ENCODE measurements at places on chromosomes 2 and 18.

DNA sequence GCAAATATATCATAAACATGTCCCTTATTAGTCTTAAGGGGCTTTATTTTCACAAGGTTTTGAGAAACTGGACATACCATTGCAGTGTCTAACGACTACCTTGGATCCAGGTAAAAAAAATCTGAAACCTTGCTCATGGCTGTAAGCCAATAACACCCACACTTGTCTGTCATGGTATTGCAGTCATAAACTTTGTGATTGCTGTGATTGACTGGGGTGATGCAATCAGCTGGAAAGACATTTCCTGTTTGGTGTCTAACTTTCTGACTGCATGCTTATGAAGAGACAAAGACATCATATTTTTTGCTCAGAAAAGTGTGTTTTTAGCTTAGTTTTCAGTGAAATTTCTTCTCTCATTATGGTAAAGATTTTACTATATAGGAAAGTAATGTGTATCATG lies 635.0 kb downstream of the TSN start:
- DNase-seq = no peak

DNA sequence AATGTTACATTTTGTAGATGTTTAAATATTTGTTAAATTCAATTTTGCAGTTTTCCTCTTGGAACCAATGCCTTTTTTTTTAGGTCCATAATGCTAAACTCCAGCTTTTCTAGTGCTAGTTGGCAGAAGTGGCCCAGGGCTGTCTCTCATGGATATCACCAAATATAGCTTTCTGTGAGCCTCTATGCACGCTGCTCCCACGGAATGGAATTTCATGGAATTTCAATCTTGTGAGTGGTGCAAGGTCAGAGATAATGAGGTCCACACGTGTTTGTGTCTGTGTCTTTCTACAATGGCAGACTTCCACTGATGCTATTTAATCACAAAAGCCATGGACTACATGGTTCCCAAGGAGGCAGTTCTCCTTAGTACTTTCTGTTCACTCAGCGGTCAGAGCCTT lies 191.5 kb upstream of the PARD3B start:
- no peak for DNase-seq

GRCh38 chr2:25598911-25599310 lies 74.5 kb downstream of the DTNB start:
- DNase-seq = peak; percentile 92

- no peak for DNase-seq
Measured at GRCh38 chr2:116669782-116670181, 1144.7 kb upstream of the DDX18 start.

DNA sequence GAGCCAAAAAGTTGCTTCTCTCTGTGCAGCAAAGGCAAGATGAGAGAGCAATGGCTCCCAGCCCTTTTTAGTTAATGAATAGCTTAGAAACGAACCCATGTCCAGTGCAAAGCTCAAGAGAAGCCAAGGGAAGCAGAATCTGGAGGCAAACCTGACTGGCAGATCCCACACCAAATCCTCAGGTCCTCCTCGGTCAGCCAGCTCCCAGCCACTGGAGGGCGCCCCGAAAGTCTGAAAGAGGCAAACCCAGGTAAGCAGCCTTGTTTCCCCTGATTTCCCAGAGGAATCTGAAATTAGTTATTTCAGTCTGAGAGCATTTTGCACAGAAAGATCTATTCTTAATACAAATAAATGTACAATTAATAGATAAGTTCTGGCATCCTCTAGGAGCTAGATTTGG lies 71.3 kb upstream of the PID1 start:
- no peak for DNase-seq

DNA sequence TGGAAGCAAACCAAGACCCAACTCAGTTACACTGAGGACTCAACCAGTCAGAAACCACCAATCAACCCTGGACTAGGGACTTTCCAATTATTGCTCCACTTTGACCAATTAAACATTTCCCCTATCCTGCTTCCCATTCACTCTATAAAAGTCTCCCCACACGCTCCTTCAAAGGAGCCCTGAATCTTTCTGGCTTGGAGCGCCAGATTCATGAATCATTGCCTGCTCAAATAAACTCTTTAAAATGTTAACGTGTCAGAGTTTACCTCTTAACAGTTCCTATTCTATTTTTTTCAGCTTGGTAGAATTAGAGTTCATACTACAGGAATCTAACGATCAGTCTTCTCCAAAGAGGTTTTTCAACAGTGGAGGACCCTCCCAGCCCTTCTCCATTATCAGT lies 20.7 kb upstream of the SULT1C2 start:
- DNase-seq = no peak

GRCh38 chr2:27369471-27370025 lies 590 bp downstream of the EIF2B4 start:
- DNase-seq = peak; percentile 57

DNA sequence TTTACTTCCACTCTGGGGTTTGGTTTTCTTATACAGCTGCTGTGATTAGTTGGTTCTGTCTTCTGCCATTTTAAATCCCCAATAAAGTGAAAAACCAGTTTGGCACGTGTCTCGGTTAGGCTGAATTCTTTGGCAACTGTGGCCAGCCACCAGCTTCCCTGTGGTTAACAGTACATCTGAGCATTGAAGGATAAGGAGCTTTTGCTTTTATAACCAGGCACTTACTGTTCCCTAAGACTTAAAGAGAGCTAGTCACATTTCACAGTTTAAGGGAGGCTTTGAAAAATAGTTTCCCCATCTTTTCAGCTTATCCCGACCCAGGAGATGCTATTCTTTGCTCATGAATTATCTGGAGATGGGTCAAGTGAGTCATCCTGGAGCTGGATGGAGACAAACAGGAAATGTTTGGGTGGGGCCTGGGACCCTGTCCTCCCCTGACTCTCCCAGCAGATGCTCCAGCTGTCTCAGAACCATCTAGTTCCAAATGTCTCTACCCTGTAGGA lies 57.3 kb upstream of the EML6 start:
- no peak for DNase-seq

DNA sequence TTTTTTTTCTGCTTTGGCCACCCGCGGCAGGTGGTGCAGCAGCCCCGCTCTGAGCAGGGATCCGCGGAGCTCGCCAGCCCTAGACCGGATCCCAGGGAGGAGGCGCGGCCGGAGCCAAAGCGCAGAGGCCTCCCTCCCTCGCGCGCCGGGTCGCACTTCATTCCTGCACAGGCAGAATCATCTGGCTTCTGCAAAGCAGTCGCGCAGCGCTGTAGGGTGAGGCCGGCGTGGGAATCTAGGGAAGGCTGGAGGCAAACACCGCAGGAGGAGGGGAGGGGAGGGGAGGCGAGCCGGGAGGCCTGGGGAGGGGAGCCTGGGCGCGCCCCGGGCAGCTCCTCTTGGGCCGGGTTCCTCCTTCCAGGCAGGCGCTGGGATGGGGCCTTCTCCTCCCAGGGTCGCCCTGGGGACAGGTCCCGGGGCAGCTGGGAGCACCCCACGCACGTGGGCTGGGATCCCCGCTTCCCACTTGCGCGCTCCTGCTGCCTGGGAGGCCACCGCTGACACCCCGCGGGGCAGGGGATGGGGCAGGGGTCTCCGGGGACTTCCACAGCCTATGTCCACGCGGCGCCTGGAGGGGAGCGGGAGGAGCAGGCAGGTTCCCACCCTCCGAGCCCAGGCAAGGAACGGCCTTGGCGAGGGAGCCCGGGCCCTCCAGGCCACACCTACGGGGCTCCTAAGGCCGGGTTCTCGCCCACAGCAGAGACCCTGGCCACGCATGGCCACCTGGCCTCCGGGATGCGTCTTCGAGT lies 45.0 kb downstream of the MBP start:
- DNase-seq = no peak

- DNase-seq = no peak
Measured at GRCh38 chr2:118169359-118170005, 81.2 kb downstream of the INSIG2 start.

DNA sequence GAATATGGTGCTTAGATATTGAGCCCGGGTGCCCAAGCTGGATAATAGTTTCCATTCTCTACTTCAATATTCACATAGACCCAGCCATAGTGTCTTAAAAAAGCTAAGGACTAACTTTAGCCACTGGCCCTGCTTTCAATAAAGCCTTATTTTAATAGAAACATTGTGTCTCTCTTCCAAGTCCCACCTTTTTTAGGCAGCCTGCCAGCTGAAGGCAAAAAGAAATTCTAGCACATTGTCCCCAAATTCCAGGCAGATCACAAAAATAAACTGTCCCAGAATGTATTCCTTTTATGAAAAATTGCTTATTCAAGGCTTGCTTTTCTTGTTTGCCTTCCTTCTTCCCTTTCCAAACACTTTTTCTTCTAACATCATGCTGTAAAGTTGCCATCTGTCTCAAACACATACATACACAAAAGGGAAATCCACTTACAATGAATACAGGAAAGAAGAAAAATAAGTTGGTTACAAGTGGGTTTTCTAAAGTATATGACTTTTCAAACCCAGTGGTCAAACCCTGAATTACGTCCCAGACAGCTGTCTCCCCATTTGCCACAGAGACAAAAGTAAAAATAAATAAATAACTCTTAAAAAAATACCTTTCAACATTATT lies 778.5 kb downstream of the BCL11A start:
- no peak for DNase-seq

- no peak for DNase-seq
Measured at GRCh38 chr2:127229555-127229954, 9.5 kb upstream of the CYP27C1 start.

DNA sequence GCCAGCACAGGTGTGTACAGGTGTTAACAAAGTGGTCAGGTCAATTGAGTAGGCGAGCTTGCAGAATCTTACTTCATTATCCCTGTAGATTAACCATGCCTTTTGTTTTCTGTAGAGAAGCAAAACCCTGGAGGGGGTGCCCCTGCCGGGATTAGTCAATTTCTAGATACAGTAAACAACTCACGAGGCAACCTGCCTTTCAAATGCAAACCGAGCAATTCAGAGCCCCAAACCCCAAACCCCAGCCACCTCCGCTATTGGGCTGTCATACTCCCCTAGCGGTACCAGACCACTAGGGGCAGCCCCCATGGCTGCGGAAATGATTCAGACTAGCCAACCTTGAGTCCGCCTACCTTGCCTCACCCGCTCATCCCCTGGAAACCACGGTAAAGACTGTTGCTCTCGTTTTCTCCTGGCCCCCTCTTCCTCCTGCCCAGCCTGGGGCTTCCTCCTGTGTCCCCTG lies 61.4 kb upstream of the KIF5C start:
- DNase-seq = no peak

- DNase-seq = no peak
Measured at GRCh38 chr18:63603772-63604171, 16.6 kb downstream of the SERPINB13 start.

DNA sequence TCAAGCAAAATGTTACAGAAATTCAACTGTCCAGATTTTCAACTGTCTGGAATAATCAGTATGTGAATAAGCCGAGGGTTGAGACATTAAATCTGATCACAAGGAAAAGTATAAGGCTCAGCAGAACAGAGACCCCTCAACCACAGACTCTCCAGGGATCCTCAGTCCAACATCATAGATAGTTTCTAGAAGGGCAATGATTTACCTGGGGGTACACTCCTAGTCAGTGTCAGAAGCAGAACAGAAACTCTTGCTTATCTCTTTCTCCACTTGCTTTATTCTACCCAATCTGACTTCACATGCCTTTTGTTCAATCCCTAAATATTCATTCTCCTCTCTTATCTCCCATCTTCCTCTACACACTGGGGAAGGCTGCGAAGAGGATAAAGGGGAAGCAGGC lies 36.4 kb downstream of the ICOS start:
- no peak for DNase-seq

DNA sequence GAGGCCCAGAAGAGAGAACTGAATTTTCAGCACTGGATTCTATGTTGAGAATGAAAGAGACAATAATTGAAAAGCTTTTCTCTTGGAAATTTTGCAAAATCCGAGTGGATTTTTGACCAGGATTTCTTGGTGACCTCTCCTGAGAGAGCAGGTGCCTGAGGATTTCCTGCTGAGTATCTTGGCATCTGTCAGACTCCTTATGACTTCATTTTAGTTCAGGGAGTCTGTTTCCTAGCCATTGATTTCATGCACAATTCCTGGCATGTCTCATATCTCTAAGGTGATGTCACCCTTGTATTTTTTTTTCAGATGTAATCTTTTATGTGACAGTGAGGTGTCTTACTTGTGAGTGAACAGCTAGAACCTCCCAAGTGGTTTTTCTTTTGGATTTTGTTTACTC lies 195.9 kb downstream of the NEDD4L start:
- no peak for DNase-seq

DNA sequence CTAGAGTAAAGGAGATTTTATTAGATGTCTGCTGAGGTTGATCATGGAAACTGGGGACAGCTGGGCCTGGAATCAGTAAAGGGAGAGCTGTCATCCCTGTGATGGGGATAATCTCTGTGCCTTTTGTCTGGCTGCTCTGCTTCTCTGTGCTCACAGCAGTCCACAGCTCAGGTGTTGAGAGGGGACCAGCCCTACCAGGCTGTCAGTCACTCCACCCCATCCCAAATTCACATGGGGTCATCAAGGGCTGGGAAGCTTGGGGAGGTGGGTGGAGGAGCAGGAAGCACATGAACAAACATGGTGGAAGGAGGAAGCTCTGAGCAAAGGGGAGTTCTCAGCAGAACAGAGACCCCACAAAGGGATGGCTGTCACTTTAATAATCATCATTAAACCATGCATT lies 13.7 kb upstream of the LRRFIP1 start:
- no peak for DNase-seq

- peak; percentile 32 for DNase-seq
Measured at GRCh38 chr2:12547566-12548170, 169.1 kb upstream of the TRIB2 start.

- DNase-seq = no peak
Measured at GRCh38 chr2:11680182-11680900, 10.3 kb upstream of the NTSR2 start.

DNA sequence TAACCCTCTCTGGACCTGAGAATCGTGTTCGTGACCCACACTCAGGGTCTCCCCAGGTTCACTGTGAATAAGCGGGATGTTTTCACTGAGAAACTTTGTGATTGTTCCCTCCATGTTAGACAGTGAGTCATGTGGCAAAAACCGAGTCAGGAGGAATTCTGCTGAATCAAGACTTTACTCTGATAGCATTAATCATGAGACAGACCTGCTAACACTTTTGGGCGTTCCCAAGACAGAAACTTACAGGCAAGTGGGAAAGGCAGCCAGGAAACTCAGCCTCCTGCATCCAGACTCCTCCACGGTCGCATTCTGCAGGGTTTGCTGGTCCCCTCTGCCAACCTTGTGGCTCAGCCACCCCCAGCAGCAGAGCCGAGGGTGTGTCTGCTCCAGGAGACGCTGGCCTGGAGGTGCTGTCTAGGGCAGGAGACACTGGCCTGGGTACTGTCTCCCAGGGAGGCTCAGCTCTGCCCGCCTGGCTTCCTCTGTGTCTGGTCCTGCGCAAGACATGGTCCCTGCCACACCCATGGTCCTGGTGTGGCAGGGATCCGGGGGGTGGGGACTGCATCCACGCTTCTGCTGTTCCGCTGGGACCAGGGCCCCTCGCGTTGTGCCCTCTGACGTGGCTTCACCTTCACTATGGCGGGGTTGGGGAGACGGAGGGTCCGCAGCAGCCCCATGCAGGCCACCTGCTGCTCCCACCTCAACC lies 177.4 kb downstream of the TWIST2 start:
- no peak for DNase-seq
